ENCODE measurements at places on chromosomes 2 and 18. TPM values are rescaled to one million over a fixed set of nuclear protein-coding genes. Genes with fewer than 3 reads are reported as not detected.

Gene TGFA
- total RNA-seq, result not detected

Gene PNPT1
- 7.6 TPM for total RNA-seq

Gene ARHGAP15
- not detected for total RNA-seq

Gene TEKT4
- total RNA-seq, result not detected

Gene IL1RL1
- total RNA-seq, result 0.17 TPM

Gene ACVR2A
- total RNA-seq, result 29.6 TPM

Gene CRACDL
- not detected for total RNA-seq

Gene CCDC74B
- 10.6 TPM for total RNA-seq

Gene CCBE1
- total RNA-seq, result 24.9 TPM

Gene CTAGE1
- total RNA-seq, result not detected

Gene PARD6G
- total RNA-seq, result 2.0 TPM

Gene CNNM3
- 3.9 TPM for total RNA-seq

Gene LRRC30
- total RNA-seq, result not detected

Gene ANKRD29
- 5.9 TPM for total RNA-seq

Gene CACNB4
- total RNA-seq, result 1.3 TPM

Gene UPP2
- total RNA-seq, result not detected

All from bronchial smooth muscle cell (primary cell).